Left ventricle myocardium inferior (tissue), 1 donor: ENCODE measurements at places on chromosomes 6 and 20. TPM values are rescaled to one million over a fixed set of nuclear protein-coding genes. Genes with fewer than 3 reads are reported as not detected.
A peak's percentile ranks its signal among the peaks of the same experiment; 100 is the strongest.

DNA sequence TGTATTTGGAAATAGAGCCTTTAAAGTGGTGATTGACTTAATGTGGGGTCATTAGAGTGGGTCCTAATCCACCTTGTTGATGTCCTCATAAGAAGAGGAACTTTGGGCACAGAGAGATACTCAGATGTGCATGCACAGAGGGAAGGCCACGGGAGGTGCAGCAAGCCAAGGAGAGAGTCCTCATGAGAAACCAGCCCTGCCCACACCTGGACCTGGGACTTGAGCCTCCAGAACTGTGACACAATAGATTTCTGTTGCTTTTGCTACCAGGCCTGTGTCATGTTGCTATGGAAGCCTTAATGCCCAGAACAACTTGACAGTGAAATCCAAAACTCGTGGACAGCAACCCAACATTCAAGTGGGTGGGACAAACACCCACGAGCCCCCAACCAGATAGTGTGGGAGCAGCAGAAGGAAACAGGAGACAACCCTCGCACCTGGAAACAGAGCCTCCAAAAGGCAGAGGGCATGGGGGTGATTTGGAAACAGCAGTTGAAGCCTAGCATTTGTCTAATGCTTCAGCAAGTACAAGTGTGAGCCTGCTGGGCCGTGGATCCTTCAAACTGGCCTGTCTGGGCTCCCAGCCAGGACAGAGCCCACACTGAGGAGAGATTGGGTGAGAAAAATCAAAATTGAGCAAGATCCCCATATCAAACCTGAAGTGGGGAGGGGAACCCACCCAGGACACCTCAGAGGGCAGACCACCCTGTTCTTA, 201.0 kb upstream of the CST7 start:
- DNase-seq, result no peak

DNA sequence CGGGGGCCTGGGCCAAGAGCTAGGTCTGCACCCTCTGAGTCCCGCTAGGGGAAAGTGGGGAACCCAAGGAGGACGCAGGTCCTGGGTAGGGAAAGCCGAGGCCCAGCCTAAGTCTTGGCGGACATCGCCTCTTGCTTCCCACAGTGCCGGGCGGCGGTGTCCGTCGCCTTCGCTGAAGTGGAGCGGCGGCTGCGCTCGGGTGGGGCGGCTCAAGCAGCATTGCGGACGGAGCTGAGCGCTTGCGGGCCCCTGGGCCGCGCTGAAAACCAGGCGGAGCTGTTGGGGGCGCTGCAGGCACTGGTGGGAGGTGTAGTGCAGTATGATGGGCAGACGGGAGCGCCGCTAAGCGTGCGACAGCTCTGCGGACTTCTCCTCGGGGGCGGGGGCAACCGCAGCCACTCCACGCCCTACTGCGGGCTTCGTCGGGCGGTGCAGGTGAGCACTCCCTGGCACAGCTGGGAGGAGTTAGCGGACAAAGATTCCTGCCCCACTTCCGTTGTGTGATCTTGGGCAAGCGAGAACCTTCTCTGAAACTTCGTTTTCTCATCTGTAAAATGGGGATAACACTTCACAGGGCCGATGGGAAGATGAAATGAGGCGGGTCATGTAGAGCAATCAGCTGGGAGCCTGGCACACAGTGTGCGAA, 4.2 kb downstream of the PRSS16 start:
- no peak for DNase-seq

- no peak for DNase-seq
Measured at GRCh38 chr6:126661646-126662045, 321.7 kb downstream of the CENPW start.

DNA sequence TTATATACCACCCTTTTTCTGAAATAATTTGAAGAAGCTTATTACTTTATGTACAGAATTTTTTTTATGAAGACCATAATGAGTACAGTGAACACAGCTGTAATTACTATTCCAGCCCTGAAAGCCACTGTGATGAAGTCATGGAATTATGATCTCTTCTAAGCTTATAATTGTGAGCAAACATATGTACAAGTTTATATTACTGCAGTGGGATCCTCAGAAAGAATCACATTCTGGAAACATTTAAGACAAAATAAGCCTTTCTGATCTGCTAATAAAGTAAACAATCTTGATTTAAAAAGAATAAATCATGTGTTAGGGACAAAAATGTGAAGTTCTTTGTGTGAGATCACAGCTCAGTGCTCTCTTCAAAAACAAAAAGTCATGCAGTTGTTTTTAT, 560.4 kb downstream of the CD109 start:
- no peak for DNase-seq

GRCh38 chr6:90350689-90351554, 54.3 kb upstream of the BACH2 start:
- DNase-seq, result no peak

GRCh38 chr6:27078734-27079357, 168.7 kb upstream of the PRSS16 start:
- no peak for DNase-seq

- peak; percentile 36 for DNase-seq
Measured at GRCh38 chr6:29887330-29887818, 55.0 kb upstream of the HLA-A start.

DNA sequence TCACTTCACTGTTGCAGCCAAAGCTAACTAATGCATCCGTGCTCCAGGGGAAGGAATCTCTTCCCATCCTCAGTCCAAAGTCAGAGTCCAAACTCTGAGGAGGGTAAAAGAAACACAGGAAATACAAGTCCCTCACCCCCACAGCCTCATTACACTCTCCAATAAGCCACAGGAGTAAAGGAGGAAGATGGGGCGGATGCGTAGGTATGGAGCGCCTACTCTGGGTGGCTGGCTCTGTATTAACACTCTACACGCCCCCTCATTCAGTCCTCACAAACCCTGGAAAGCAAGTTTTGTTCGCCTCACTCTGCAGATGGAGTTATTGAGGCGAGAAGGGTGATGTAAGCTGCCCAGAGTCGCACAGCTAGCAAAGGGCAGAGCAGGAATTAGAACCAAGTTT, 242.9 kb downstream of the NRN1 start:
- no peak for DNase-seq

- DNase-seq, result no peak
Measured at GRCh38 chr20:9903048-9903655, 64.3 kb upstream of the PAK5 start.

- DNase-seq, result no peak
Measured at GRCh38 chr20:32116079-32116521, 6.6 kb downstream of the TM9SF4 start.

DNA sequence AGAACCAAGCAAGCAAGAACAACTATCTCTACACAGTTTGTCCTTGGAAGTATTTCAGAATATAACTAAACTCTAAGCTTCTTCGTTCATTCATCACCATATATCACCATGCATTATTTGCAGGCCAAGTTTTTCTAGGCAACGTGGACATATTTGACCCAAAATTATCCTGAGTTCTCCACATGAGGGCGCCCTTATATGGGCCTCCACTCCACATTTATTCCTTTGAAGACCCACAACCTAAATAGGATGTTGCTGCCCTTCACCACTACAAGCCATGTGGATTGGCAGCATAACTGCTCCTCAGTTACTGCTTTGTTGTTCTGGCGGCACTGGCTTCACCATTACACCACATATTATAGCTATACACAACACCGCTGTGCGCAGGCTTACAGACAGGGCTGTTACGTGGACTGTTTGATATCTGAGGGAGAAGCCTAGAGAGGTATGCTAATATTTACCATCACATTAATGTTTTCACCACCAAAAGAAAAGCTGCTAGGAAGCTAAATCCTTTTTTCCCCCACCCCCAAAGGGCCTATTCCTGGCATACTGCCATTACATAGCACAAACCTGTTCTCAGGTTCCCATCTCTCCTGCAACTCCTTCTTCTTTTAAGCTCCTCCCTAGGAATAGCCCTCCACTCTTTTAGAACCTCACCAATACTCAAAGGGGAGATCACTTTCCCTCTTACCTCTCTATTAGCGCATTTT, 411.7 kb downstream of the C6orf118 start:
- DNase-seq, result no peak

DNA sequence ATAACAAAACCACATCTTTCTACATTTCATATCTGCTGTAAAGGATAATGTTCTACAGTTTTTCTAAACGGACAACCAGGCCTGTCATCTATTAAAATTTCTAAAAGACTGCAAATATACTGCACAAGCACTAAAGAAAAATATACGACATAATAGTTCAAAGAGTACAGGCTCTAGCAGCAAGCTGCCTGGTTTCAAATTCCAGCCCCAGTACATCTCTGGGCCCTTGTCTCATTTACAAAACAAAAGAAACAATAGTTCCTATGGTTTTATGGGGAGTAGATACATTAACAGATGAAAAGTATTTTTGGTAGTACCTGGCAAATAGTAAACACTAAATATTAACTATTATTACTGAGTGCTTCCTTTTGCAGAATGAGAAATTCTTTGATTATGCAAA, 24.1 kb downstream of the DEK start:
- DNase-seq, result no peak

DNA sequence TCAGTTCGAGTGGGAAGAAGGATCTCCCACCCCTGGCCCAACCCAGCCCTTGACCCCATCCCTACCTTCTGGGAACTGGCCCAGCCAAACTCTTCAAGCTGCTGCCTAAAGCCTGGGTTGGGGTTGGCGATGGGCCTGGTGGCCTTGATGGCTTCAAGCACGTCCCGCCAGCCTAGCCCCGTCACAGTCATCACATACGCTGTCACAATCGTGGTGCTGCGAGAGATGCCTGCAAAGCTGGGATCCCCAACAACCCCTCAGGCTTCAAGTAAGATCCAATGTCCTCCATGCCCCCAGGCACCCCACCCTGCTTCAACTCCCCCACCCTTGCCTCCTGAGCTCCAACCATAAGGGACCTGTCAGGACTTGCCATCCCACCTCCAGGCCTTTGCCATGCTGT, 7.8 kb downstream of the DUSP15 start:
- no peak for DNase-seq

GRCh38 chr6:124026694-124027093, 223.0 kb downstream of the NKAIN2 start:
- no peak for DNase-seq

- no peak for DNase-seq
Measured at GRCh38 chr6:148309301-148309700, 33.3 kb upstream of the SASH1 start.

GRCh38 chr6:117506180-117506835, 23.8 kb downstream of the DCBLD1 start:
- DNase-seq, result no peak

GRCh38 chr6:142647449-142648035, 297.4 kb downstream of the HIVEP2 start:
- DNase-seq, result no peak

- DNase-seq, result no peak
Measured at GRCh38 chr20:54502179-54502578, 26.8 kb downstream of the DOK5 start.

DNA sequence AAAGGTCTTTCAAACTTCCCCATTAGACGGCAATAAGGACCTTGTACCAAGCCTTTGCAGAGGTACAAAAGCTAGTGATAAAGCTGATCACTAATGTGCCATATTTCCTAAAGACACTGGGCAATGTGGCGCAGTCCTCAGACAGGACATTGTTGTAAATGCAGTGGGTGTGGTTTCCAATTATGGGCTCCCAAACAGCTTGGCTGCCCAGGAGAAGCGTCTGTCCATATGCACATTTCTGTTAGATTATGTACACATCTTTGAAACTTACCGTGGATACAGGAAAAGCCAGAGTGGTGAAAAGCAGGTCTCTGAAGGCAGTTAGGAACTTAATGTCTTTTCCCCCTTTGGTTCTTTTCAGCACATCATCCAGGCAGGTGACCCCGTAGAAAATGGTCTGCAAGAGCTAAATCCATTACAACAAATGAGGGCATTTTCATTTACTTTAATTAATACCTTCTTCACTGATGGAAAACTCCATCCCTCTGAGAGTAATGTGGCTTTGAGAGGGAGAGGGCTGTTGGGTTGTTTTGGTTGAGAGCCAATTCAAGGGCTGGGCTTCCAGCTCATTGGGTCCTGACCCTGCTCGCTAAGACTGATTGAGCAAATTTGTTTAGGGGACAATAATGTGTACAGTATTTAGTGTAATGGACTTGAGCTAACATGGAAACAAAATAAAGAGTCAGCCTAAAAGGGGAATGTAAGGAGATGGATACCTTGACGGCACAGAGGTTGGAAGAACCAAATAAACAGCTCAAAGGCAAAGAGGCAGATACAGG, 10.4 kb downstream of the ADTRP start:
- no peak for DNase-seq

DNA sequence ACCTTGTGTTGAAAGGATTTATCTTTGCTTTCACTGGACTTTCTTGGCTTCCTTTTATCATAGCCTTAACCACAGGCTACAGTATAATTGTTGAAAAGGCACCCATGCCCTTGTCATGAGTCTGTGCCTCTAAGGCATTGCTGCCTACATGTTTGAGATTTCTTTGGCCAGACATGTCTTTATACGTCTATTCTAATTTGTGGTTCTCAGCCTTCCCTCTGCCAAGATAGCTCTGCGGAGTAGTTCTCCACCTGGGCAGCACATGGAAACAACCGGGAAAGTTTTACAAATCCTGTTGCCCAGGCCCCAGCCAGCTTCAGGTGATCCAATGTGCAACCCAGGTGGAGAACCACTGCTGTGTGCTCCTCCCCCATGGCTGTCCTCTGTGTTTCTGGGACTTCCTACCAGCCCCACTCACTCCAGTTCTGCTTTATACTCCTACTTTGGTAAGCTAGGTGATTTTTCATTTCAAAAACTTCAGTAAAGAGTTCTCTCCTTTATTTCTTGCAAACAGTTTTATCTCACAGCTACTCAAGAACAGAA, 159.6 kb upstream of the MYLIP start:
- DNase-seq, result no peak

GRCh38 chr6:98687752-98688151, 146.6 kb upstream of the POU3F2 start:
- no peak for DNase-seq

DNA sequence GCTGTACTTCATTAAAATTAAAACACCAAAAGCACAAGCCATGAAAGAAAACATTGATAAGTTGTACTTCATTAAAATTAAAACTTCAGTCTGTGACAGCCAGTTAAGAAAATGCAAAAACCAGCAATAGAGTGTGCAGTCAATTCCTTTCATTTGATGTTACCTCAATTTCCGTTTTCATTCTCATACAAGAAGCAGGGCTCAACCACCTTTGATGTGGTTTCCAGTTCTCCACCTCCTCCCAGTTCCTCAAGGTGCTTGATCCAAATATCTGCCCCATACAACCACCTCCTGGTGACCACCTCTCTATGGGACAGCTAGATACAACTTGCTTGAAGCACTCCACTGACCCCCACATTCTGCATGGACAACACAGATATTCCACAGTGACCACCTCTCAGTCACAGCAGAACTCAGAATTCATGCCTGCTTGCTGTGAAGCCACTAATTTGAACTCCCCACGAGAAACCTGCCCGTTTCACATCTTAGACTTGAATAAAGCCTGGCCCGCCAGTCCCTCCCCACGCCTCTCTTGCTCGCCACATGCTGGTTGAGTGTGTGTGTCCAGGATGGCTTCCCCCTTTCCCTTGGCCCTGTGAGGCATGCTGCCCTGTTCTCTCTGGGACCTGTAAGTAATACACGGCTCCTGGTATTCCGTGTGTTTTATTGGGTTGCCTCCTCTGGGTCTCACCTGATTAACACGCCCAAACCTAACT, 66.1 kb downstream of the FAM50B start:
- no peak for DNase-seq

The MMP24OS gene
- 45.4 TPM for total RNA-seq

The GGTLC1 gene
- total RNA-seq, result not detected

The CCR6 gene
- total RNA-seq, result not detected

The SPEF1 gene
- 0.33 TPM for total RNA-seq

The CDH22 gene
- 2.3 TPM for total RNA-seq

The RSPH3 gene
- 11.9 TPM for total RNA-seq

The IL17F gene
- not detected for total RNA-seq

The ECHDC1 gene
- total RNA-seq, result 39.7 TPM

The CTNNBL1 gene
- total RNA-seq, result 58.8 TPM

The SNAP25 gene
- 0.22 TPM for total RNA-seq

The TAGAP gene
- total RNA-seq, result 1.2 TPM

The TMEM151B gene
- total RNA-seq, result not detected

The ZC2HC1B gene
- total RNA-seq, result not detected
